Stimulated activated CD8-positive, alpha-beta memory T cell treated with anti-CD3 and anti-CD28 coated beads, Interleukin-7, amount 100 ng/mL, for 48 hours (primary cell): ENCODE measurements at places on chromosomes 7 and 10.

DNA sequence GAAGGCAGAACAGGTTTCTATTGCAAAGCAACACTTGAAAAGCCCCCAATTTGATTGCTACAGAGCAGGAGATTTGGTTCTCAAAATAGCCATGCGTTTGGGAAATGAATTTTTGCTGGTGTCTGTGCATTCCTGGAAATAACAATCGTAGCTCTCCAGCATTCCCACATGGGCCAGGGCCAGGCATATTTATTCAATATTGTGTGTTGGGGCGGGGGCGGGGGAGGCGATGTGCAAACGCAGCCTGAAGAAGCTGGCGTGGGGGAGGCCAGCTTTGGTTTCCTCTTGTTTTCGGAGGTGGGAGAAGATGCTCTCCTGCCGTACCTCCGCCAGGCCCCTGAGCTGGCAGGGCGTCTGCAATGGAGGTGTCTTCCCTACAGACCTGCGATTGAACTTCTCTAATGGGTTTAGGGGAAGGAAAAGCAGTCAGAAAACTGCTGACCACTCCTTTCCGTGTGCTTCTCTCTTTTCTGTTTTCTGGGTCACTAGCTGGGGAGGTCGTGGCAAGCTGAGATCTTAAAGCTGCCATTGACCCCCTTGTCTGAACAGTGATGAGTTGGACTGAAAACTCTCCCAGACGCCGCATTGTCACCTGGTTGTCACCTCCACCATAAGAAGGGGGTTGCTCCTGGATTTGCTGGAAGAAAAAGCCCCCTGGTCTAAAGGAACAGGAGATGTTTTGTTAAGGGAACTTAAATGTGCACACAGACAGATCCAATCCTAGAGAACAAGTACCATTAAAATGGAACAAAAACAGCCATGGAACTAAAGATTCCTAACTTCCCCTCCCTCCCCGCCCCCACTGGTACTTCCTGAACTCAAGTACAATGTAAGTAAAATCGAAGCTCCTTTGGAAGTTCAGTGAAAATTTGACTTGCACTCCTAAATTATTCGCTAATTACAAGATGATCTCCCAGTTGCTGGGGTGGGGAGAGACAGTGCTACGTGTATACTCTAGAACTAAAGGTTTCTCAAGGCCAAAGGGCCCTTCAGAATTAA lies 56.4 kb upstream of the HABP2 start:
- DNase-seq = no peak

GRCh38 chr7:17946591-17946990 lies 6.3 kb upstream of the SNX13 start:
- no peak for DNase-seq

DNA sequence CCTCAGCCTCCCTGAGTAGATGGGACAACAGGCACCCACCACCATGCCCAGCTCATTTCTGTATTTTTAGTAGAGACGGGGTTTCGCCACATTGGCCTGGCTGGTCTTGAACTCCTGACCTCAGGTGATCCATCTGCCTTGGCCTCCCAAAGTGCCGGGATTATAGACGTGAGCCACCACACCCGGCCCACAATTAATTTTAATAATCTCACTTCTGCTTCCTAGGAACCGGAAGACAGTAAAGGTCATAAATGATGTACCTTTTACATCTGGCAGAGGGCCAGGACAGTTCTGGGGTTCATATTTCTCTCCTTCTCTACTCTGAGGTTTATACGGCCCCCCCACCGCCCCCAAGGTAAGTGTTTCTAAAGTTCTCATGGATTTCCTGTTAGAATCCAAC lies 31.2 kb upstream of the AOAH start:
- DNase-seq = no peak

GRCh38 chr10:22369434-22370072 lies 24.3 kb downstream of the SPAG6 start:
- no peak for DNase-seq

DNA sequence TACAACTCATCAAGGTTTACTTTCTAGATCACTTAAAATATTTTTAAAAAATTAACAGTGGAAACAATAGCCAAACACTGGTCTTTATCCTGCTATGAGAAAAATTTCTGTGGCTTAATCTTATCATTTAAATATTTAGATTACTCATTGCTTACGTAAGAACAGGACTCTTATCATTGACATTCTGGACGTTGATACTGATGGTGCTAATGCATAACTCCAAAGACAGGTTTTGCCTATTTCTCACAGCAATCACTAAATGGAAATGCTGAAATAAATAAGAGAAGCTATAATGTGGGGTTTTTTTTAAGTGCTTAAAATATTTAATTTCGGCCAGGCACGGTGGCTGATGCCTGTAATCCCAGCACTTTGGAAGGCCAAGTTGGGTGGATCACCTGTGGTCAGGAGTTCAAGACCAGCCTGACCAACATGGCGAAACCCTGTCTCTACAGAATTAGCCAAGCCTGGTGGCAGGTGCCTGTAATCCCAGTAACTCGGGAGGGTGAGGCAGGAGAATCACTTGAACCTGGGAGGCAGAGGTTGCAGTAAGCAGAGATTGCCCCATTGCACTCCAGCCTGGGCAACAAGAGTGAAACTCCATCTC lies 195.0 kb downstream of the HGF start:
- DNase-seq = no peak
